ENCODE measurements at places on chromosomes 5 and 9.

DNA sequence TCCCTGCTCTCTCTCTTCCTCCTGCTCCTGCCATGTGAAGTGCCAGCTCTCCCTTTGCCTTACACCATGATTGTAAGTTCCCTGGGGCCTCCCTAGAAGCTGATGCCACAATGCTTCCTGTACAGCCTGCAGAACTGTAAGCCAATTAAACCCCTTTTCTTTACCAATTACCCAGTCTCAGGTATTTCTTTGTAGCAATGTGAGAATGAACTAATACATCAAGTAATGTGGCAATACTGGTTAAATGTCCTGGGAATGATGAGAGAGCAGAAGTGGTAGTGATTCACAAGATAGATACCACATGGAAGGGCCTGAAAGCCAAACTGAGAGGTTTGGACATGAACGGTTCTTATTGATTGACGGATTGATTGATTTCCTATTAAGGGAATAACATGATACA lies 62.6 kb upstream of the IL12B start:
- no peak for DNase-seq

DNA sequence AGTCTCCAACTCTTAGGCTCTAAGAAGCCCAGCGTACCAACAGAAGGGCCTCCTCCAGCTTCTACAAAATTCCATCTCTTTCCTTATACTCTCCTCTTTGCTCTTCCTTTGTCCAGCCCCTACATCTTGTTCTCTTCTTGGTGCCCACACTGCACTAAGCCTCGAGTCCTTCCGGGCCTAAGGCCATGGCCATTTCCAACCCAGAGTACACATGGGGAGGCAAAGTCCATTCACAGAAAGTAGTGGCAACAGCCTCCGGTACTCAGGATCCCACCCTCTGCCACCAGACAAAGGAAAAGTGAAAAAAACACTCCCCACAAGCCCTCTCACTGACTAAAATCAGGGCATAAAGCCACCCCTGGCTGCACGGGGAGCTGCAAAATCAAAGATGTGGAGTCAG lies 60.3 kb downstream of the SAXO1 start:
- DNase-seq = no peak

- no peak for DNase-seq
These were observed 20.7 kb downstream of the ANKRA2 start for GRCh38 chr5:73544429-73545402.

GRCh38 chr5:118326481-118327045 lies 661.8 kb downstream of the DTWD2 start:
- no peak for DNase-seq

- no peak for DNase-seq
These were observed 142.1 kb upstream of the NMUR2 start for GRCh38 chr5:152547202-152547601.

GRCh38 chr5:51544031-51544785 lies 161.0 kb downstream of the ISL1 start:
- no peak for DNase-seq

- DNase-seq = no peak
These were observed 893.5 kb upstream of the EDIL3 start for GRCh38 chr5:85278193-85278592.

GRCh38 chr9:69223605-69224004 lies 49.5 kb downstream of the TJP2 start:
- no peak for DNase-seq

DNA sequence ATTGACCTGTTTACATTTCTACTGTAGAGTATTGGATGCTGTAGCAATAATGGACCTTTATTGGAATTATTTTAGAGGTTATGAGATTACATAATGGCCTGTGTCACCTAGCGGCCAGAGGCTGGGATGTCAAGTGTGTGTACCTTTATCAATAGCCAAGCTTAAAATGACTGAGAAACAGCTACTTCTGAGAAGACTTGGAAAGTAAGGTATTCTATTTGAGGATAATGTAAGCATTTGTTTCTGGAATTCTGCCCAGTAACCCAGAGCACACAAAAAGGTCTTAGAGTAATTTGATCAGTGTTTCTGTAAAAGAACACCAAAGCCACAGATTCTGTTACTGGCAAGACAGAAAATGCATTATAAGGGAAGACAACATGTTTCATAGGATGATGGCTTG lies 116.8 kb downstream of the MACIR start:
- DNase-seq = no peak

DNA sequence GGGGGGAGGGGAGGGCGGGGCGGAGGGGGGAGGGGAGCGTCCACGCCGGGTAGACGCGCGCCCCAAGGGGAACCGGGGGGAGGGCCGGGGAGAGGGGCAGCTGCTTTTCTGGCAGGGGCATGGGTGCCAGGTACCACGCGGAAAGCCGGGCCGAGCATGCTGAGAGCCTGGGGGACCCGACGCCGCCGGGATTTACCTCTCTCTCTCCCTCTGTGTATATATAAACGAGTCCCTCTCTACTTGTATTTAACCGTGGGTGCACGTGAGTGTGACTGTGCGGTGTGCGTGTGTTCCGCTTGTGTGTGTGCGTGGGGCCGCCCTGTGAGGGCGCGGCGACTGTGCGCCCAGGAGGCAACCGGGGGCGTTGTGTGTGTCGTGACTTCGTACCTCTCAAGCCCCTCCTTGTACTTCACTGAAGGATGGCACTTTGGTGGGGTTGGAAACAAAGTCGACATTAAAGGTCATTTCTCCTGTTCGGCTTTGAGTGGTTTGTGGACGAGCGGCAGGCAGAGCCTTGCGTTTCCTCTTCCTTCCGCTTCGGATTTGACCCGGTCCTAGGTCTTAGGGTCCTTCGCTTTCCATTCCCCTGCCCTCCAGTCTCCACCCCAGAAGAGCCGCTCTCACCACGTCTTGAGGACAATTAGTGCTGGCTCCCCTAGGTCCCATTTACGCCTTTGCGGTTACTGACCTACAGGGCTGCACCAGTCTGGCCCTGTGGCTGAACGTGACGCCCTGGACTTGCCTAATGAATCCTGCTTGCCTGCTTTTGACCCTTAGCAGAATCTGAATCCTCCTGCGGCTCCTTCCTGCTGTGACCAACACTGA lies 36.2 kb upstream of the TTC1 start:
- no peak for DNase-seq

GRCh38 chr9:94639999-94640376 lies 670 bp upstream of the FBP1 start:
- no peak for DNase-seq

DNA sequence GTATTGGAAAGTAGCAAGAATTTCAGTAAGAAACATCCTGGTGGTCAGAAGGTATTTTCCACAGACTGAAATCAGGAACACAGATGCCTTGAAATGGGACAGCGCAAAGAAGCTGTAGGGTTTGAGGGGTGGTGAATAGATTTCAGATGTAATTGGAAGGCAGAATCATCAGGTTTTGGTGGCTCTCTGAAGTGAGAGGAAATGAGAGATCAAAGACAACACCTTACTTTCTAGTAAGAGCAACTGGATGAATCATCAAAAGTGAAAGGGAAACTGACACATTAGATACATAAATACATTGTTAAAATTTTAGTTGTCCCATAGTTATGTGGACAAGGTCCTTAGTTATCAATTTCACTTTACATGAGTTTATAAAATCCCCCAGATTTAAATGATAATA lies 188.2 kb upstream of the SLC27A6 start:
- DNase-seq = no peak

DNA sequence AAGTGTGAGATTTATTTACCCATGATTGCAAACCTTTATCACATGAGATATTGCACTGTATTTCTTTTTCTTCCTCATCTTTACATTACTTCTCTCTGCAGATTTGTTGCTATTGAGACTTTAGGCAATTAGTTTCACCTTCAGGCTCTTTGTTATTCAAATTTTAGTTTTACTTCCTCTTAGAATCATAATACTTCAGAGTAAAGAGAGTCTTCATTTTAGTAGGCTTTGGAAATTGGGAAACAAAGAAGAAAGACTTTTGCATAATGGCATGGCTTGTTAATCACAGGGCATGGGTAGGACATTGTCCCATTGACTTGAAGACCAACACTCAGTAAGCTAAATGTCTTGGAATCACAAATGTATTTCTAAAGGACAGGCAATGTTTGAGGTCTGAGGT lies 1.2 kb upstream of the PCDHGA5 start:
- no peak for DNase-seq

DNA sequence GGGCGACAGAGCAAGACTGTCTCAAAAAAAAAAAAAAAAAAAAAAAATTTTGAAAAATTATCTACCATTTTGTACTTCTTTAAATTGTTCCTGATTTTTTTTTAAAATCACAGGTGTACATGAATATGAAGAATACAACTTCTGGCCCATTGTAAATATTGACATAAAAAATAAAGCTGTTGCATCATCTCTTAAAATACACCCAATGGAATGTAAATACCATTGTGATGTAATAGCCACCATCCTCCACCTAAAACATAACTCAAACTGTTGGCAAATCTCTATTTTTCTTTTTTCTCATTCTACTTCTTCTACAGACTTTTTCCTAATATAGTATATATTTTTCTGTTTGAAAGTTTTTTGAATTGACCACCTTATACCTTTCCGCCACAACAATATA lies 61.0 kb upstream of the TEX48 start:
- DNase-seq = no peak
